ENCODE measurements at places on chromosomes 13 and 19.

DNA sequence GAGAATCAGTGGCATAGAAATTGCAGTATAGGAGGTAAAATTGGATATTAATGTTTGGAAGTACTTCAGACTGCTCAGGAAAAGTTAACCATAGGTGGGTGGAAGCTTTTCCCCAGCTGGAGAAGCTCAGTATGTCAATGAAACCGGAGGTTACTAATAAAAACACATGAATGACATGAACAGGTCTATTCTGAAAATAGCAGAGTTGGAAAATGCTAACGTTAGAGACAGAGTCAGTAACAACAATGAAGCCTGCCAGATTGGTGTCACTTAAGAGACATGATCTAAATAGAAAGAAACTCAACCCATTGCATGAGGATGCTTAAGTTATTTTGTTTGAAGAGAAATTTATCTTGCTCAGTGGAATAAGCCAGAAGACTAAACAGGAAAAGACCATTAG lies 364.5 kb downstream of the DNAJC15 start:
- DNase-seq: no peak

DNA sequence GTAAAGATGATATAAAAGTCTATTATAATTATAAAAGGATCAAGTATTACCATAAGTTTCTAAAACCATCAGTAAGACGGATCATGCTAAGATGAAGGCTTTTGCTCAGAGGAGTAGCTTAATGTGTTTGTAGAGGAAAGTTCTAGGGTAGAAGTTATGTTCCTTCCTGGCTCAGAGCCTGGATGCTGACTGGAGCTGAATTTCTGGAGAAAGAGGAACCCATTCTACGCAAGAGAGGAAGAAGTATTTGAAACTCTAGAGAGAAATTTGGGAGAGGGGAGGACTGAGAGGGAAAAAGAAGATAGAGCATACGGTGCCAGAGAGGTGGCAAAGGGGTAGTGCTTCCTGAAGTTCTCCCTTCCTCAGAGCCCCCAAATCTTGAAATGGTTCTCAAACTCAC lies 51.4 kb upstream of the SGCG start:
- no peak for DNase-seq

DNA sequence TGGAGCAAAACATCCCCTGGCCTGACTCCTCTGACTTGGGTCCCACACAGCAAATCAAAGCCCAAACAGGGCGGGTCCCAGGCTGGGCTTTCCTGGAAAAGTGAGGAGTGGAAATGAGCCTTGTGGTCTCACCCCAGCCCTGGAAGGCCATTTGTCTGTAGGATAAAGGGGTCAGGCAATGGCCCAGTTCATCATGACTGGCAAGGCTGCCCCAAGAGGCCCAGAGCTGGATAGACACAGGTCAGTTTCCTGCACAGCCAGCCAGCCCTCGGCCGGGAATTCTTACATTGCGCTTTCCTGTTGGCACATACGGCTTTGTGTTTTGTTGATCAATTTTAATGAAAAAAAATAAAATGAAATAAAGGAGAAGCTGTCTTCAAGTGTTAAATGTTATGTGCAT lies 174.3 kb downstream of the TSHZ3 start:
- DNase-seq: no peak

DNA sequence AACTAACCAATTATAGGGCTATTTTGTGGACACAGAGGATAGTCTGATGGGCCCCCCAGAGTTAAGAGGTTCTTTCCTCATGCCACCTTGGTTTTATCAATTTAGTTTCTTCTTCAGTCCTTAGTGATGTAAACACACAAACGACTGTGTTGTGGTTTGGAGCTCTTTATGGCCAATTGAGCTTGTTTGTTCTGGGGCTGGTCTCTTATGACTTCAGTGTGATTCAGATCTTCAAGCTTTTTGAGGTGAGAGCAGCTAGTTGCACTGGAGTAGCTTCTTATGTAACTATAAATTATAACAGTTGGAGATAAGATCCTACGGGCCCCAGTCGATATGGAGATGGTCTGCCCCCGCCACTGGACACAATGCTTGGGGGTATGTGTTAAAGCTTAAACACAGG lies 22.0 kb upstream of the GJB6 start:
- DNase-seq: no peak

- no peak for DNase-seq
Observed at GRCh38 chr19:7260161-7260560, 34.1 kb downstream of the INSR start.

- DNase-seq: no peak
Observed at GRCh38 chr19:1653300-1653628, 849 bp upstream of the TCF3 start.

- DNase-seq: no peak
Observed at GRCh38 chr13:72463561-72463960, 263.9 kb downstream of the MZT1 start.

- DNase-seq: no peak
Observed at GRCh38 chr13:74226791-74227475, 92.7 kb upstream of the KLF12 start.

DNA sequence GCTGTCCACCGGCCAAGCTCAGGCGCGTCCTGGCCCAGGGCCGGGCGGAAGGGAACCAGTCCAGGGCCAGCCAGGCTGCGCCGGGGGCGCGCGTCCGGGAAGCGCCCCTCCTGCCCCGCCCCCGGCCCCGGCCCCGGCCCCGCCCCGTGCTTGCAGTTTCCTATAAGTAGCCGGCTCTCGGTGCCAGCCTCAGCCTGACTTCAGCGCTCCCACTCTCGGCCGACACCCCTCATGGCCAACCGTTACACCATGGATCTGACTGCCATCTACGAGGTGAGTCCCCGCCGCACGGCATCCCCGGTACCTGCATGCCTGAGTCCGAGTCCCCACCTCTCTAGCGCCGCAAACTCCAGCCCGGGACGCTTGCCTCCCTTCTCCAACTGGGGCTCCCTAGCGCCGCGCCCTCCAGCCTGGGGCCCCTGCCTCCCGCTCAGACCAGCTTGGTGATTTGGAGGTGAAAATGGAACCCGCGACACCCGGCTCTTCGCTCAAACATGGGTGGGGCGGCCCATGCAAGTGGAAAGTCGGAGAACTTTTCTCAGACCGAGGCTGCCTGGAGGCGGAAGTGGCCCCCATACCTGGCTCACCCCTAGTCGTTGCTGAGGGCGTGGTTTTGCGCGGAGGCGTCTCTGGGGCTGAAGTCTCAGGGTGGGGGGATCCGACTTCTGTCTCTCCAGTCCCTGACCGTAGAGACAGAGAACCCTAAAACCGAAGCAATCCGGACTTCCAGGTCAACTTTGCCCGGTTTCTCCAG lies at the start of gene ZFP36:
Gene ZFP36, plus strand, starts transcription at position 192 of the 754 bp plus-strand sequence. Its CDS starts 58 bp downstream, at position 250.
- no peak for DNase-seq

DNA sequence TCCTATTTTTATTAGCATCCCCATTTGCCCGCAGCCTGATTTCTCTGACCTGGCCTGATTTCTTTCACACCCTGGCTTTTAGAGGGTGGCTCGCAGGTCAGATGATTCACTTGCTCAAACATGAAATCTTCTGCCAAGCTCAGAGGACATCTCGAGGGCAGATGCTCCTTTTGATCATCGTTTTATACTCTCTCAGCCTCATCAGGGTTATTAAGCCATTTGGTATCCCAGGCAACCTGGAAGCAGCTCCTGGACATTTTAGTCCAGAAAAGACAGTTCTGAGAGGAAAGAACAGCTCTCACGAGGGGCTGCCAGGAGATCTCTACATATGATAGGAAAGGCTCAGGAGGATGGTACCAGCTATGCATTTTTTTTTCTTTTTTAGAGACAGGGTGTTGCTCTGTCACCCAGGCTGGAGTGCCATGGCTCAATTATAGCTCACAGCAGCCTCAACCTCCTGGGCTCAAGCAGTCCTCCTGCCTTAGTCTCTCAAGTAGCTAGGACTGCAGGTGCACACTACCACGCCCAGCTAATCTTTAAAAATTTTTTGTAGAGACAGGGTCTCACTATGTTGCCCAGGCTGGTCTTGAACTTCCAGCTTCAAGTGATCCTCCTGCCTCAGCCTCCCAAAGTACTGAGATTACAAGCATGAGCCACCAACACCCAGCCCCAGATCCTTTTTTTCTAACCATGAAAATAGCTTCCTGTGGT lies 165.4 kb downstream of the KATNAL1 start:
- no peak for DNase-seq

DNA sequence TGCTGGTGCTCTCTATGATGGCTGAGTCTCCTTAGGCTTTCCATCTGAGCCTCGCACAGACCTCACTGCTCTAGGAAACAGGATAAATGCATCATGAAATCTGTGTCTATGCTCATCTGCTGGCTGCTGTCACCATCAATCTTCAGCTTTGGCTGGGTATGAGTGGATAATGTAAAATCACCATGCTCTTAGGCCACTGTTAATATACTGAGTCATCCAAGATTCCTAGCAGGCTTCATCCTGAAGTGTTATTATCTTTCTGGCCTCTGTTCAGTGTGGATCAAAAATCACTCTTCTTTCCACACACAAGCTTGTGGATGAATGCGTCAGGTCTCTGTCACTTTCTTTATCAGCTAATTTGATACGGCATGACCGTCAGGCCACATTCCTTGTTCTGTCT lies 317.4 kb downstream of the NALCN start:
- no peak for DNase-seq

DNA sequence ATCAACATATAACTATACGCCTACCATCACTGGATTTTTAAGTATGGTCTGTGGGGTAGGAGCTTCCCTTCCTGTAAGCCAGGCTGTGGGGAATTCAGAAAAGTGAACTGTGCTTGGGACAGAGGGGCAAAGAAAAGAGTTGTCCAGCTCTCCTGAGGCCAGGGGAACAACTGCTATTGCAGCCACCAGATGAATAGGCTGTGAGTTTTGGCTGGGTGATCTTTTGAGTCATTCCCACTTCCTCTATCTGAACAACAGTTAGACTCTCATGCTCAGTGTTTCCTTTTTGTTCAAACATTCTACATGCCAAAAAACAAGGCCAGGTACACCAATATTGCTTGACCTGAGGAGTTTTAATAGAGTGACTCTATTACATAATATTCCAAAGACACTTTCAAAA lies 426.2 kb upstream of the DACH1 start:
- no peak for DNase-seq

DNA sequence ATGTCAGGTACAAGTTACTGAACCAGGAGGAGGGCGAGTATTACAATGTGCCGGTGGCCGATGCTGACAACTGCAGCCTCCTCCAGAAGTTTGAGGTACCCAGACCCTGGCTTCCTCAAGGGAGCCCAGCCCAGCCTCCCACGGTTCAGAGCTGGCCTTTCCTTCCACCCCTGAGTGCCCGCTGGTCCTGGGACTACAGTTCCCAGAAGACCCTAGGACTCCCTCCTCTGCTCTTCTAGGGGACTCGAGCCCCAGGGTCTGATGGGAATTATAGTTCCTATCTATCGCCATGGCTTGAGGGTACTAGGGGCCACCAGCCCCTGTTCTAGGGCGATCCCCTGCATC lies 11.0 kb downstream of the PRKCG start:
- DNase-seq: no peak

DNA sequence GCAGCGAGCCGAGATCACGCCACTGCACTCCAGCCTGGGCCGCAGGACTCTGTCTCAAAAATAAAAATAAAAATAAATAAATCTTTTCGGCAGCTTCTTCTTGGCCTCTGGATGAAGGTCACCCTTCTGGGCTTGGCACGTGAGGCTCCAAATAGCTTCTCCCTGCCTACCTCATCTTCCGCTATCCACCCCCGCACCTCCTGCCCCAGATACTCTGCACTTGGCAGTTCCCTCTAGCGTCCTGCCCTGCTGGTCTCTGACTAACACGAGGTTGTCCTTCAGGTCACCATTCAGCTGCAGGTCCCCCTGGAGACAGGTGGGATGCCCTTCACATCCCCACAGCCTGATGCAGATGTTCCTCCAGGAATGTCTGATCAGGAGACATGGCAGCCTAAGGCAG lies 8.5 kb upstream of the CCL25 start:
- no peak for DNase-seq

- no peak for DNase-seq
Observed at GRCh38 chr19:30781047-30781446, 408.9 kb downstream of the ZNF536 start.

GRCh38 chr13:30165796-30166195 lies 141.6 kb downstream of the KATNAL1 start:
- DNase-seq: no peak

- no peak for DNase-seq
Observed at GRCh38 chr13:109764470-109765291, 21.7 kb downstream of the IRS2 start.

DNA sequence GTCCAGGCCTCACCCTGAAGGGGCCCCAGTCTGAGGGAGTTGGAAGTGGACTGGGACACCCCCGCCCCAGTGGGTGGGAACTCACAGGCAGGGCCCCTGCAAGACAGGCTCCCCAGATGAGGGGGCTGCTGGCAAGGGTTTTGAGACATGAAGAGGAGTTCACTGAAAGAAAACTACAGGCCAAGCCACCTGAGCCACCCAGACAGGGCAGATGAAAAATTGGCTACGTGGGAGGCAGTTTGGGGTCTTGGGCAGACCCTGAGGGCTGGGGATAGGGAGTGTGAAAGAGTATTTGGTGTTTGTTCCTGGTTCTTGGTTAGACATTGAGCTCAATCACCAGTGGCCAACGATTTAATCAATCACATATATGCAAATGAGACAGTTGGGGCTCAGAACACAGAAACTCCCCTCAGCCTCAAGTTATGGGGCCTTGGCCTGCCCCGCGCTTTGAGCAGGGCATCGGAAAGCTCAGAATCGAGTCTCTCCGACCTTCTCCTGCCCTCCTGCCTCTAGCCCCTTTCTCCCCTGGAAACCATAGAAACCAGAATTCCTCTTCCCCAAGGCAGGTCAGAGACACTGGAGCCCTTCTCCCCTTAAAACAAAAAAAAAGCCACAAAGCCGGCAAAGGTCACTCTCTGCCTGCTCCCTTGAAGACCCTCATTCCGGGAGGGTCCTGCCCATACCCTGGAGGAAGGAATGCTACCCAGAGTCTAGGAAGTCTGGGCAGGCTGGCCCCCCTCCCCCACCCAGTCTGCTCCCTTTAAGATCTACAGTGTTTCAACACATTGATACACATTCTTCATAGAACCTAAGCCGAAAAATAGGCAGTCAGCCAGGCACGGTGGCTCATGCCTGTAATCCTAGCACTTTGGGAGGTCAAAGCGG lies 1.3 kb upstream of the ISYNA1 start:
- DNase-seq: no peak

GRCh38 chr19:15293781-15294491 lies 38.4 kb downstream of the BRD4 start:
- no peak for DNase-seq

- no peak for DNase-seq
Observed at GRCh38 chr13:84400706-84401105, 518.4 kb upstream of the SLITRK1 start.

DNA sequence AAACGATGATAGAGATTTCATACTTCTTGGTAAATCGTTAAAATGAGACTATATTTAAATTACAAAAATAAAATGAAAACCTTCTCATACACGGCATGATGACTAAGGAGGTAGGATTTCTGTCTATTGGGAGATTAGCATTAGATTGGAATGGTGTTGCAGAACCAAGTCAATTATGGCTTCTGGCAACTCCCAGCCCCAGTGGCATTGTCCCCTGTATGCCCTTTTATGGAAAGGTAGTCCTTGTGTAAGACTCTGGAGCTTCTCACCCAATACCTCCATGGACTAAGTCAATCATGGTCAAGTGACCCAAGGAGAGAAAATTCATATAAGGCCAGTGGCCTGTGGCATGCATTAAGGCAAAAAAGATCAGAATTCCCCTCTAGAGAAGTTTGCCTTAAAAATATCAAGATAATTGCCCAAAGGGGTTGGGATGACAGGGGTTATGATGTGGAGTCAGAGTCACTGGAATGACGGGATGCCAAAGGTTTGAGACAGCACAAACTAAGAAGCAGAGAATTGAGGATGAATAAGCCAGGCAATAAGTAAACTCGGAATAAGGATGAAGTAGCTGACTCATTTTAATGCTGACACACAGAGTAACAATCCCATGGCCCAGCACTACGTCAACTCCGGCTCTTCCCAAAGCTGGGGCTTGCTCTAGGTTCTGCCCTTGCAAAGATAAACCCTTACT lies 57.8 kb upstream of the POSTN start:
- DNase-seq: no peak

- DNase-seq: no peak
Observed at GRCh38 chr13:79448413-79448812, 32.5 kb upstream of the NDFIP2 start.

All from NCI-H2081 treated with DMSO at 0.1 percent for 48 hours (cell line).